Dermis microvascular lymphatic vessel endothelial cell (primary cell): ENCODE measurements at places on chromosomes 6 and 20. TPM values are rescaled to one million over a fixed set of nuclear protein-coding genes. Genes with fewer than 3 reads are reported as not detected.
A peak's percentile ranks its signal among the peaks of the same experiment; 100 is the strongest.

GRCh38 chr20:38680500-38681306 is 43.6 kb upstream of the SLC32A1 start:
- DNase-seq = peak; percentile 65

DNA sequence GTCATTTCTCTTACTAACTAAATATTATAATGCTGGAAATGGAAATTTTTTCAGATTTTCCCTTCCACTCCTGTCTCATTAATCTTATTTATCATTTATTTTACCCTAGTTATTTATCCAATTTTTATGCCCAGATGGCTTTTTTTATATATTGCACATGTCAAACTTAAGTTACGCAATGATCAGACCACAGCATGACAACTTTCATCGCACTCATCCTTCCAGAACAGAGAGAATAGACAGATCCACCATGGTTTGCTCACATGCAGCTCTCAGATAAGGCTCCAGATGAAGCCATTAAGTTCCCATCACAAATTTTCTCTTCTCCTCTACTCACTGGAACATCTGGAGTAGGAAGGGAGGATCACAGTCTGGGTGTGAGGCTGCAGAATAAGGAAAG is 48.7 kb downstream of the MAP7 start:
- no peak for DNase-seq

Gene PSORS1C1
- 3.7 and 3.8 TPM in 2 replicates for total RNA-seq

DNA sequence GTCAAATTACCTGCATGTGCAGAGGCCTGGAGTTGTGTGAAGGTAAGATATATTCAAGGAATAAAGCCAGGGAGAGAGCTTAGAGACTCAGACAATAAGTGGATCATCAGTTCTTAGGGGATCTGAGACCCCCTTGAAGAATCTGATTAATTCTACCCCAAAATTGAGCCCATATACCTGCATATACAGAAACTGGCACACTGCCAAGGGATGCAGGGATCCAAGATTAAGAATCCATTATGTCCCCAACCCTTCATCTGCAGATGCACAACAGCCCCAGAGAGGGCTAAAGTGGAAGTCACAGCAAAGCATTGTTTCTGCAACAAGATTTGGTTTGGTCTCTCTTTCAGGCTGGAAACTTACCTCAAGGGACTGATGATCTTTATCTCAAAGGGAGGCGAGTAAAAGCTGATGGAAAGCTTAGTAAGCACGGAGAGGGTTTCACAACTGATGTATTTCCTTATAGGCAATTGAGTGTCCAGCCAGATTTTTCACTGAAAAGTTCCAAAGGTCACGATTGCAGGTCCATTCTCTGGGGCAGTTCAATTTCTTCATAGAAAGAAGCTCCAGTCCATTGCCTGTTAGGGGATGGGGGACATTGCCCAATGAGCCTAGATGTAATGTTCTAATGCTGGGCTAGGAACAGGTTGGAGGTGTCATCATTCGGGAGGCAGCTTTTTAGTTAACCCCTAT is 20.9 kb upstream of the STK35 start:
- no peak for DNase-seq

GRCh38 chr6:3239110-3239830 is 11.8 kb upstream of the TUBB2B start:
- no peak for DNase-seq

Gene CDC40
- total RNA-seq = 13.0 and 15.6 TPM in 2 replicates

DNA sequence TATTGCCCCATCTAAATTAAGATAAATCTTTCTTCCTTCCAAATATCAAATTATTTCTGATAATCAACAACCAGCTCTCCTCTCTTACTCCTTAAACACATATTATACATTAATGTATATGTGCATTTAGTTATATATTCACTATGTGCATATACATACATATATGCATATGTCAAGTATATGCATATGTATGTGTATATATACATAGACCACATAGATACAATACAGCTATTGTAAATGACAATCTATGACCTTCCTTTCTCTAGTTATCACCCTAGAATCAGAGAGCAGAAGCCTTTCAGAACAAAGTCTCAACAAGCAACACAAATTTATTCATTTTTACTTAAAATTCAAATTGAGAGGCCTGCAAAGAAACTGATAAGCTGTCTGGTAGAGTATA is 241.1 kb upstream of the THEMIS start:
- no peak for DNase-seq

DNA sequence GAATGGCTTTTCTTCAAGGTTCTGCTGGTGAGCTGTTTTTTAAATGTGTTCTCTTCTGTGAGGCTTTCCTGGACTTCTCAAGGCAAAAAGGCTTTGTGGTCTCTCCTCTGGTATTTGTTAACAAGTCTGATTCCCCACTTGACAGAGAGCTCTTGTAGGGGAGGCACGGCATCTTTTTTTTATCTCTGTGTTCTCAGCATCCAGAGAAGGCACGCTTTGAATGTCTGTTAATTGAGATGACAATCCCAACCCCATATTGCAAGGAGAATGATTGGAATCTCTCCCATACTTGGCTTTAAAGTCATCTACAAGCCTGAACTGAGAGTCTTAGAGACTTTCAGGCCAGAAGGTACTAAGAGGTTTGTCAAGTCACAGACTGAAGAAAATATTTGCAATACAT is 22.6 kb downstream of the EDN1 start:
- no peak for DNase-seq

DNA sequence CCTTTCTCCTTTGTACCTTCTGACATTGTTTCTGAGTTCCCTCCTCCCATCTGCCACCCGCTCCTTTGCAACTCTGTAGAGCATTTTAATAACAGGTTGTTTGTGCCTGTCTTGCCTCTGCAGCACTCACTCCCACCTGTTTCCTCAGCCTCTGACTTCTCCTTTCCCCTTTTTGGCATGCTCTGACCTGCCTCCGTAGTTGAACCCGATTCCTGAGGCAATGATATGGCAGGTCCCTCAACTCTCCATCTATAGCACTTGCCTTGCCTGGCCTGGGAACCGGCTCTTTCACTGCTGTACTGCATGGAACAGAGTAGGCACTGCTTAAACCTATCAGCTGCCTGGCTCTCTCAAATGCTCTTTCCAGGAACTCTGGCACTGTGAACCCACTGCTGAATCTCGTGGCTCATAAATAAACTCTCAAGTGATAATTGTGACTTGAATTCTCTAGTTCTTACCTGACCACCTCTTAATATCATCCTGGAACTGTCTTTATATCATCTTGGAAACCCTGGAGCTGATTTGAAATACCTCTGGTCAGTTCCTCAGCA is 50.3 kb downstream of the UTRN start:
- no peak for DNase-seq

- DNase-seq = no peak
Measured at GRCh38 chr20:34011275-34011674, 17.6 kb downstream of the RALY start.

DNA sequence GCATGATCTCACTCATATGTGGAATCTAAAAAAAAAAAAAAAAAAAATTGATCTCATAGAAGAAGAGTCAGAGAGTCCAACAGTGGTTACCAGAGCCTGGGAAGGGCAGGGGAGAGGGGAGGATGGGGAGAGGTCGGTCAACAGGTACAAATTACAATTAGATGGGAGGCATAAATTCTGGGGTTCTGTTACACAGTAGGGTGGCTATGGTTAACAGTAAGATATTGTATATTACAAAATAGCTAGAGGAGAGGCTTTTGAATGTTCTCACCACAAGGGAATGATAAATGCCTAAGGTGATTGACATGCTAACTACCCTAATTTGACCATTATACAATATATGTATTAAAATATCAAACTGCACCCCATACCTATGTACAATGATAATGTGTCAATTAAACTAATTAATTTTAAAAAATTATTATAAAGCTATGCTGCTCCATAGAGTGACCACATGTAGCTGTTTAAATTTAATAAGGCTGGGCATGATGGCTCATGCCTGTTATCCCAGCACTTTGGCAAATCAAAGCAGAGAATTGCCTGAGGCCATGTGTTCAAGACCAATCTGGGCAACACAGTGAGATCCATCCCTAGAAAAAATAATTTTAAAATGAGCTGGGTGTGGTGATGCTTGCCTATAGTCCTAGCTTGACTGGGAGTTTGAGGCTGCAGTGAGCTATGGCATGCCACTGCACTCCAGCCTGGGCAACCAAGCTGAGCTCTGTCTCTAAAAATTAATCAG is 70.9 kb downstream of the SNX5 start:
- no peak for DNase-seq

DNA sequence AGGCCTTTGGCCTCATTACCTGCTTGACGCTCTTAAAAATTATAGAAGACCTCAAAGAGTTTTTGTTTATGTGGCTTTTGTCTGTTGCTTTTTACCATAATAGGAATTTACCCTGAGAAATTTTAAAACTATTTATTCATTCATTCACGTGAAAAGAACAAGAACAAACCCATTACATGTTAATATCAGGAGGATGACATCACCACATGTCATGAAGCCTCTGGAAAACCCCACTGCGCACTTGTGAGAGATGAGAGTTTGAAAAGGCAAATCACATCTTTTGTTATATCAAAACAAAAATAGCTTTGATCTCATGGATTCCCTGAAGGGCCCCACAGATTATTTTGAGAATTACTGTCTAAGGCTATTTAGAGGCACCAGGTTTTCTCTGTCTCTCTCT is 61.3 kb upstream of the EYA2 start:
- DNase-seq = no peak

Gene ABHD12
- 25.4 and 35.1 TPM in 2 replicates for total RNA-seq

Gene LST1
- total RNA-seq = 0.51 TPM in 1 of 2 replicates, not detected in the other

Gene LKAAEAR1
- total RNA-seq = 0.13 and 0.26 TPM in 2 replicates

DNA sequence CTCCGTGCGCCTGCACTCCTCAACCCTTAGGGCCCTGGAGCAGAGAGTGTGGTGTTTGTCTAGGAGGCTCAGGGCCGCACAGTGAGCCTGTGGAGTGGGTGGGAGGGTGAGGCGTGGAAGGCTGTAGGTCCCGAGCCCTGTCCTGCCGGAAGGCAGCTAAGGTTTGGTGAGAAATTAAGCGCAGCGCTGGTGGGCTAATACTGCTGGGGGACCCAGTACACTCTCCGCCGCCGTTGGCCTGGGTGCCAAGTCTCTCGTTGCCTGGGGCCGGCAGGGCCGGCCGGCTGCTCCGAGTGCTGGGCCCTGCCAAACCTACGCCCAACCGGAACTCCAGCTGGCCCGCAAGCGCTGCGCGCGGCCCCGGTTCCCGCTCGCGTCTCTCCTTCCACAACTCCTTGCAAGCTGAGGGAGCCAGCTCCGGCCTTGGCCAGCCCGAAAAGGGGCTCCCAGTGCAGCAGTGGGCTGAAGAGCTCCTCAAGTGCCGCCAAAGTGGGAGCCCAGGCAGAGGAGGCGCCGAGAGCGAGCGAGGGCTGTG is 40.4 kb upstream of the MCUR1 start:
- DNase-seq = no peak

Gene CPNE5
- total RNA-seq = 5.0 and 6.7 TPM in 2 replicates

DNA sequence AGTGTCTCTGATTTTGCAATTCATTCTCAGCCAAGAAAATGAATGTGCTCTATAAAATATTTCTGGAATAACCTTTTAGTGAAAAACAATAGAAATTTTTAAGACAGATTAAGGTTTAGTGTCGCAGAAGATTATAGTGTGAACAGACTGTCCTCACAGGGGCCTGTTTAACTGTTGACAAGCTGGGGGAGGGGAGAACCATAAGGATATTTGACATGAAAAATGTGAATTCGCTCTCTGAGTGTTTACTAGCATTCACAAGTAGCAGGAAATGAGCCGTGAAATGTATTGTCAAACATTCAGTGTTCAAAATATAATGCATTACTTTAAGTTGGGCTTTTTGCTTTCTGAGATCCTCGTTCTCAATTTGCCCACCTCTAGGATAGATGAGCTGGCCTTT is 134.8 kb upstream of the TSHZ2 start:
- DNase-seq = no peak

Gene GJA10
- not detected in 2 replicates for total RNA-seq

DNA sequence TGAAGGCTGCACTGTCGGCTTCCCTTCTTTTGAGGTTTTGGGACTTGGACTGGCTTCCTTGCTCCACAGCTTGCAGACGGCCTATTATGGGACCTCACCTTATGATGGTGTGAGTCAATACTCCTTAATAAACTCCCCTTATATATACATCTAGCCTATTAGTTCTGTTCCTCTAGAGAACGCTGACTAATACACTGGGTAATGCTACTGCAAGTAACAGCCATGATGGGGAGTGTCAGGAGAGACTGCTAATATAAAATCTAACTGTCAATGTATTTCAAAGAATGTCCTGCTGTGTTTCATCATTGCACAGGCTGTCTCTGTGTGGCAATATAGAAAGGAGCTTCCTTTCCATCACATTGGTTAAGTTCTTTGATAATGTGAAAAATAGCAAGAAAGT is 57.7 kb upstream of the UST start:
- no peak for DNase-seq

- DNase-seq = no peak
Measured at GRCh38 chr20:59046862-59047261, 4.3 kb upstream of the PRELID3B start.

DNA sequence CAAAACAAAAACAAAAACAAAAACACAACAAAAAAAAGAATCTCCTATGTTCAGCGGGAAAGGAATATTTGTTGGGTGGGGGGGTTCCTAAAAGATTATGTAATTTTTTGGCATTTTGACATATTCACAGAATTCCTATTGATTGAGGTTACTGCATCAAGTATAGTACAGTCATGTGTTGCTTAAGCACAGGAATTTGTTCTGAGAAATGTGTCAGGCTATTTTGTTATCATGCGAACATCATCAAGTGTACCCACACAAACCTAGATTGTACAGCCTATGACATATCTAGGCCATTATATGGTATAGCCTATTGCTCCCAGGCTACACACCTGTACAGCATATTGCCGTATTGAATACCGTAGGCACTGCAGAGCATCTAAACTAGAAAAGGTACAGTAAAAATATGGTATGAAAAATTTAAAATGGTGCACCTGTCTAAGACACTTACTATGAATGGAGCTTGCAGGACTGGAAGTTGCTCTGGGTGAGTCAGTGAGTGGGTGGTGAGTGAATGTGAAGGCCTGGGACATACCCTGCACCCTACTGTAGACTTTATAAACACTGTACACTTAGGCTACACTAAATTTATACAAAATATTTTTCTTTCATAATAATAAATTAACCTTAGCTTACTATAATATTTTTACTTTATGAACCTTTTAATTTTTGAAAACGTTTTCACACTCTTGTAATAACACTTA is 110.6 kb downstream of the CDKAL1 start:
- no peak for DNase-seq

GRCh38 chr6:63418741-63419140 is 99.0 kb upstream of the LGSN start:
- DNase-seq = no peak

- DNase-seq = no peak
Measured at GRCh38 chr6:43481591-43482236, 4.3 kb downstream of the TJAP1 start.

DNA sequence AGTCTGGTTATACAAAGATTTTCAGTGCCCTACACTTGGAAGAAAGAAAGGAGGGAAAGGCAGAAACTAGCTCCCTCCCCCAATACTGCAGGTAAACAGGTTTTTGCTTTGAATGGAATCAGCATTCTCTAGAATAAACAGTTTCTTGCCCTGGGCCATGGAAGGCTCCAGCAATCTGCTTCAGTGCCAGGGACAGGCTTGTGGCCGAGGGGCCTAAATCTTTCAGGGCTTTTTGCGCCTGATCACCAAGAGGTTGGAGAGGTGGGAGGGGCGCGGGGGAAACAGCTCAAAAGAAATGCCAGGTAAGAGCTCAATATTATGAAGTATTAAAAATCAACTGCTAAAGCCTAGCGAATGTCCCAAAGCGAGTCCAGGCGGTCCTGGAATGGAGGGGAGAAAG is 23.8 kb downstream of the TFAP2B start:
- DNase-seq = no peak

- no peak for DNase-seq
Measured at GRCh38 chr6:75997696-75998095, 74.8 kb downstream of the IMPG1 start.

Gene SLC29A1
- 27.3 and 37.0 TPM in 2 replicates for total RNA-seq

Gene C20orf144
- under 0.01 TPM in 1 of 2 replicates, not detected in the other for total RNA-seq
